ENCODE measurements at places on chromosomes 13 and 19. TPM values are rescaled to one million over a fixed set of nuclear protein-coding genes. Genes with fewer than 3 reads are reported as not detected.

Gene POGLUT2
- total RNA-seq = 30.2 TPM

Gene LGALS4
- 0.55 TPM for total RNA-seq

Gene SYMPK
- total RNA-seq = 49.0 TPM

Gene TRPC4
- total RNA-seq = 4.9 TPM

Gene TPTE2
- not detected for total RNA-seq

Measured in camera-type eye (tissue), 1 donor.